Hematopoietic multipotent progenitor cell treated with erythropoietin and hydrocortisone succinate and interleukin-3 and kit ligand, for 8 days (in vitro differentiated cells): ENCODE measurements at places on chromosomes 11 and 22.

DNA sequence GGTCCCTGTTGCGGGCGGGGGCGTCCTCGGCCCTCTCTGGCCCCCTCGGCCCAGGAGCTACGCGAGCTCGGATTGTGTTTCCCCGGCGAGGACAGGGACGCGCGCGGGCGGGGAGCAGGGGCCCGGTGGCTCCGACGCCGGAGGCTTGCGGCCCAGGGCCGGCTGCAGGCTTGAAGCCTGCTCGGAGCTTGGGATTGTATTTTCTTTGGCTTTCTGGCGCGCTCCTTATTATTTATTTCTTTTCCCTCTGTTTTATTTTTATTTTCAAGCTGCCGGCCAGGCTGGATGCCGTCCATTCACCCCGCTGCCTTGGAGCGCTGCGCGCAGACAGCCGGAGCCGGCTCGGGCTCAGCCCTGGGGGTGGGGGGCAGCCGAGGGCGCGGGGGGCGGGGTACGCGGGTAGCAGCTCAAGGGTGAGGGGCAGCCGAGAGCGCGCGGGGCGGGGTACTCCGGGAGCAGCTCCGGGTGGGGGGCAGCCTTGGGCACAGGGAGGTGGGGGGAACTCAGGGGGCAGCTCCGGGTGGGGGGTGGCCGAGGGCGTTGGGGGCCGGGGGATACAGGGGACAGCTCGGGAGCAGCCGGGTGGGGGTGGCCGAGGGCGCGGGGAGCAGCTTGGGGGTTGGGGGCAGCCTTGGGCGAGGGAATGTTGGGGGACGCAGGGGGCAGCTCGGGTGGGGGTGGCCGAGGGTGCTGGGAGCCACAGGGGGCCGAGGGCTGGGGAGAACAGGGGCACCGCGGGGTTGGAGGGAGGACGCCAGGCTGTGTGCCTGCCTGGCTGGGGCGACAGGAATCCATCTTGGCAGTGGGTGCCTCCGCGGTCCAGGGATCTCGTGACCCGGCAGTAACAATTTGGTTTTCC, 42.7 kb downstream of the KCNJ1 start:
- DNase-seq = no peak

DNA sequence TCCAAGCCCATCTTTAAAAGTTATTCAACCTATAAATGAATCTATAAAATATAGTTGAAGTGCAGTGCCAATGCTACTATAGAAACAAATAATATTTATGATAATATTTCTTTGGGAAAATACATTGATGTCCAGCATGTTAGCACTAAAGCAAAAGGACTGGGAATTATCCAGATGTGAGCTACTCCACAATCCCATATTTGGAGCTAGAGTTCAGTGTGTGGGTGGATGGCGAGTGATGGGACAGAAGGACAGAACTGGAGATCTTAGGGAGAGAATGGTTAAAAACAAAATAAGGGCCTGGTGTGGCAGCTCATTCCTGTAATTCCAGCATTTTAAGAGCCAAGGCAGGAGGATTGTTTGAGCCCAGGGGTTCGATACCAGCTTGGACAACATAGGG, 216.8 kb downstream of the TMEM135 start:
- no peak for DNase-seq

DNA sequence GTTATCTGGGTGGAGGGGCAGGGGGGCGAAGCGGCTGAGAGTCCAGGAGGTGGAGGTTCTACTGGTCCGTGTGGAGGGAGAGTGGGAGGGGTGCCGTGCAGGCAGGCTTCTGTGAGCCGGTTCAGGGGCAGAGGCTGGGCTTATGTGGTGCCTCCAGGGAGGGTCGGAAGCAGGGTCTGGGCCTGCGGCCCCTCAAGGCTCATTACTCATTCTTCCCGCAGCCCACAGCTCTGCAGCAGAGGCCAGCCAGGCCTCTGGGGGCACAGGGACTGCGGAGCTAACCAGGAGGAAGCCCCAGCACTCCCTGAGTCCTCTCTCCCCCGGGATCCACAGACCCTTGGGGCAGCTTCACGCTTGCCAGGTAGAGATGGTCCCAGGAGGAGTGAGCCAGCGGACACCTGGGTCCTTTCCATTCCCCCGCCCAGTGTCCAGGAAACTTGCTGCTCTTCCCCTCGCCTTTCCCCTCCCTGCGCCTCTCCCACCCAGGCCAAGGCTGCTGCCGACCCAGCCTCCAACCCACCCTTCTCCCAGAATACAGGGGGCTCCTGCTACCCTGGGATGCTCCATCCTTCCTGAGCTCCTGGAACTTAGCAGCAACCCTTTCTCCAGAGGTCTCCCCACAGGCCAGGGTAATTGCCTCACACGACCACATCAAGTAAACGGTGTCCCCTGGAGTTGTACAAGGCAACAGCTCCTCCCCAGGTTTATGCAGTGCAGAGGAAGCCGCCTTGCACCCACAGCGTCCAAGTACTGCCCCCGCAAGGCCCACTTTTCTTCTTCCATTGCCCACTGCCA, 6.3 kb downstream of the NRXN2 start:
- no peak for DNase-seq

GRCh38 chr22:38017272-38017920, 33.0 kb upstream of the SOX10 start:
- DNase-seq = peak; percentile 84

DNA sequence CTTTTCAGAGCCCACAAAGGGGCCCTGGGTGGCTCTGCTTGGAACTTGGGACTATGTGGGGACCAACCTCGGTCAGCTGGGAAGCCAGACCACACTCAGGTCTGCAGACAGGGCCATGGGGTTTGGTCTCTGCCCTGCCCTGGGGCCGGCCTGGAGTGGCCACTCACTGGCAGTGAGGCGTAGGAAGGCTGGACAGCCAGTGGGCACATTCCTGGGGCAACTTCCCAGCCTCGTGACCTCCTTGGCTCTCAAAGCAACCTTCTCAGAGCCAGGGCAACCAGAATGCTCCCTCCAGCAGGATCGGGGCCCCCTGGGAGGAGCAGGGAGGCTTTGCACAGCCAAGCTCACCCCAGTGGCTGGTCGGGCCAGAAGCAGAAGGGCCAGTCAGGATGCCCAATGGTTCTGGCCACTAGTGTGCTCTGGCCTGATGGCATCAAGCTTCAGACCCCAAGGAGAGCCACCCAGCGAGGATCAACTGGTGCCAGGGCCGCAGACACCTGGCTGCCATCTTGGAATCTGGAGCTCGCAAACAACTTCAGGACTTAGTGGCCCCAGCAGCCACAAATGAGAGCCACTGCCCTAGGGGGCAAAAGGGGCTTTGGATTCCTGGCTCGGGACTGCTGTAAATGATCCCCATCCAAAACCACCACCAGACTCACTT, 87.1 kb downstream of the MYEOV start:
- no peak for DNase-seq

- no peak for DNase-seq
Measured at GRCh38 chr22:30806391-30806861, 111.8 kb downstream of the OSBP2 start.

DNA sequence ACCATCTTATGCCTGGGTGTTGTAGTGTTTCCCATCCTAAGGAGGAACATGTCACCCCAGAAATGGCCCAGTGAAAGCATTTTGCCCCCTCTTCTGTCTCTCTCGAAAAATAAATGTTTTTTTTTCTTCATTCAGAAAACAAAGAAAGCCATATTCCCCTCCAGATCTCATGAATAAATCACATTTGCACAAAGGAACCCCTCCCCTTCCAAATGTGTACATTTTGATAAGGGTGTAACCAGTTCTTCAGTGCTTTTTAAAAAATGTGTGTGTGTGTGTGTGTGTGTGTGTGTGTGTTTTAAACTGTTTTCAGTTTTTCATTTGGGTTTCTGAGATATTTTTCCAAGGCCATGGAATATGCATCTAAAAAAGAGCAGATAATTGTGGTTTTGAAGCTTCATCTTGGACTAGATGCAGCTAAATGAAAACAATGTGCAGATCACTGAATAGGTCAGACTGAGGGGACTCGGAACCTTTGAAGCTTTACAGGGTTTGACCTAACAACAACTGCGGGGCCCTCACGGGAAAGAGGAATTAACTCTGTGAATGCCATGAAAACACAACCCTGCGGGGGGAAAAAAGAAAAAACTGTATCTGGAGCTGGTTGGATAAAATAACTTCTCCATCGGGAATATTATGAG, 76.4 kb downstream of the YAP1 start:
- DNase-seq = no peak

- no peak for DNase-seq
Measured at GRCh38 chr22:40022536-40023240, 27.9 kb downstream of the FAM83F start.

- DNase-seq = no peak
Measured at GRCh38 chr11:129699711-129700304, 115.8 kb upstream of the TMEM45B start.

DNA sequence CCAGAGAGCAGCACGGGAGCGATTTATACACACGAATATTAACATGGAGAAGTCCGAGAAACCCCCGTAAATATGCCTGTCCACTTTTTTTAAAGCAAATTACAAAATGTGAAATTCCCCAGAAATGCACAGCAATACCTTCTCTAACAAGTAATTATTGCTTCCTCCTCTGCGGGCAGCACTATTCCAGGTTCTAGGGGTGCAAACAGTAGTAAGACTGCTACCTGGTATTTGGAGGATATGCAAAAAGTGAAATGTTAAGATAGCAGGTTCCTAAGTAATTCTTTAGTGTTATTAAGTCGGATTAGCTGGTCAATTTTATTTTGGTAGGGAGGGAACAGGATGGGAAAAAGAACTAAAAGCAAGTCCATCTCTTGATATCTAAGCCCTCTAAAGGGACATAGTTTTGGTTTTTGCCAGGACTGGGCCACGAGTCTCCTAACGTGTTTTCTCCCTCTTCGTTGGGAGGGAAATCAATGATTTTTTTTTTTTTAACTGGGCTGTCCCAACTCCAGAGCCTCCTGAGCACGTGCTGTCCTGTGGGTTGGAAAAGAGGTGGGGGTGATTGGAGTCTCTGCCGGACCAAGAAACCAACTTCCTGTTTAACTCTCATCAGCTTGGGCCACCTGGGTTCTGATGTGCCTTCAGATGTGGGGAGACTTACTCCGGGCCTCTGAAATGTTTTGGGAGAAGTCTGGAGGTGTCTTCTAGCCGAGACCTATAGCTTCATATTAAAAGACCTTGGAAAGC, 1.7 kb upstream of the XBP1 start:
- peak; percentile 88 for DNase-seq

DNA sequence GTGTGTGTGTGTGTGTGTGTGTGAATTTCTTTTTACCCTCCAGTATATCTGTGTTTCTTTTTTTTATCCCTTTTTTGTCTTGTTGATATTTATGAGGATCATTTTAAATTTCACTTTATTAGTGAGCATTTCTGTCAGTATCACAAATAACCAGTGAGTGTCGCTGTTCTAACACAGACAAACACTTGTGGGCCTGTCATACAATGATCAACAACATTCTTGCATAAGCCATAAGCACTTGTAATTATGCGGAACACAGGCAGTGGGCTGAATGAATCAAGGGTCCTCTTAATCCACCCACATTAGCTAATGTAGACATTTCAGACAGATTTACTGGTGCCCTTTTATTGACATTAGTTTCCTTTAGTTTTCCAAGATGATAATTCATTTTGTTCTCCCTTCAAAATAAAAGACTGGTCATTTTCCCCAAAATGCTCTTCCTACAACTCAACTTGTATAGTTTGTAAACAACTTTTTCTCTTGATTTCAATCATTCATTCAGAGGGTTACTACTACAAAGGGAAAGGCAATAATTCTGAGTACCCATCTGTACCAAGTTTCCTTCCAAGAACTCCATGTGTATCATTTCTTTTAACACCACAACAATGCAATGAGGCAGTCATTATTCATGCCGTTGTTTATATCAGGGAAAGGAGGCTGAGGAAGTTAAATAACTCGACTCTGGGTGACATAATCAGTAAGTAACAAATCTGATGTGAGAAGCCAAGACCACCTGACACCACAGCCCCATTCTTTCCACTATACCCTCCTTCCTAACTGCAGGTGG, 34.5 kb upstream of the ANO3 start:
- DNase-seq = peak; percentile 62

GRCh38 chr11:26608507-26609146, 36.6 kb upstream of the MUC15 start:
- DNase-seq = no peak

DNA sequence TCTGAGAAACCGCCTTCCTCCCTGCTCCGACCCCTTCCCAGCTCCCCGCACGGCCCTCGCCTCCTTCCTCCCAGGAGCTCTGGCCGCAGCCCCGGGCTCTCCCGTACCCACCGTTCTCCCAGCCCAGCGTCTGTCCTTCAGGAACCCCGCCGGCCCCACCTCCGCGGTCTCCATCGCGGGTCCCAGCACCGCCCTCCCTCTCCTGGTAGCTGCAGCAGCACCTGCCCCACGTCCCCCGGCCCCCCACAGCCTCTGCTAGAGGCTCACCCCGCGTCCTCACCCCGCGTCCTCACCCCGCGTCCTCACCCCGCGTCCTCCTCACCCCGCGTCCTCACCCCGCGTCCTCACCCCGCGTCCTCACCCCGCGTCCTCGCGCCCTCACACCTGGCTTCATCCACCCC, 85.9 kb downstream of the WNT7B start:
- DNase-seq = no peak

GRCh38 chr11:117605331-117605730, 191.7 kb downstream of the DSCAML1 start:
- DNase-seq = no peak

GRCh38 chr22:40674274-40674673, 5.0 kb upstream of the MCHR1 start:
- DNase-seq = no peak

DNA sequence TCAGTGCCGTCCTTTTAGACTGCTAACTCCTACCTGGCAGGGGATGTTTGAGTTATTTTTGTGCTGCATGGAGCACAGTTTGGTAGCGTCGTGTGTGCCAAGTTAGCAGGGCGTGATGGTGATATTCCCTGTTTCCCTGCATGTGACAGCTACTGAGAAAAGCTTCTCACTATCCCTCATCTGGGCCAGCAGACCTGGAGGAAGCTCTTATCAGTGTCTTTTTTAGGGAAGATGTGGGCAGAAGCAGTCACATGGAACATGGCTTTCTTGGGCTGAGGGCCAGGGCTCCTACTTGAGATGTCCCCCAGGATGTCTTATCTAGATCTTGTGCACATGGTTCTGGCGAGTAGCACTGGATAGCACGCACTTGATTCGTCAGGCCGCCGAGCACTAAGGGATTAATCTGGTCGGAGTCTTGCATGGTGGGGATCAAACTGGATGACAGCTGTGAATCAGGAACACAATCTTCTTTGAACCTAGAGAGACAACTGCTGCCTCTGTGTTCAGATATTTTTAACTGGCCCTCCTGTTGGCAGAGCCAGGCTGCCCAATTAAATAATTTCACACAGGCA, 33.8 kb downstream of the TECTA start:
- DNase-seq = no peak

DNA sequence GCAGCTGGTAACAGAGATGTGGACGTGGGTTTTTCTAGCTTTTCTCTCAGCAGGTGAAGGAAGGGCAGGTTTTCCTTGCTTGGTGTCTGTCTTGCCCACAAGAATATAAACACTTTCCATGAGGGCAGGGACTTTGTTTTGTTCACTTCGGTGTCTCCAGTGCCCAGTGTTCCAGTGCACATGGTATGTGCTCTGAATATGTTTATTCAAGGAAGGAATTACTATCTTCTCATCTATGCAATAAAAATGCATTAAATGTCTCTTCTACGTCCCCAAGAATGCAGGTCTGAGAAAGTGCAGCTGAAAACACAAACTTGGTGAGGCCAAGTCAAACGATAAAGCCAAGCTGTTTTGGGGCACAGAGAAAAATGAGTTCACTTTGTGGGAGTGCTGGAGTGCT, 56.3 kb upstream of the PLET1 start:
- no peak for DNase-seq
